Diencephalon (tissue), 1 donor: ENCODE measurements at places on chromosomes 3 and 15. TPM values are rescaled to one million over a fixed set of nuclear protein-coding genes. Genes with fewer than 3 reads are reported as not detected.

CPOX gene
- 19.8 TPM for total RNA-seq

GXYLT2 gene
- 6.0 TPM for total RNA-seq

CACNA2D2 gene
- total RNA-seq: 25.4 TPM

SUSD5 gene
- 7.4 TPM for total RNA-seq

HEMK1 gene
- 5.5 TPM for total RNA-seq

CLCN2 gene
- total RNA-seq: 12.2 TPM

CLPX gene
- total RNA-seq: 66.9 TPM

FILIP1L gene
- 3.5 TPM for total RNA-seq

C2CD4A gene
- total RNA-seq: under 0.01 TPM

RARB gene
- total RNA-seq: 31.1 TPM

GHRL gene
- total RNA-seq: not detected

COPG1 gene
- 105 TPM for total RNA-seq

PPARG gene
- 3.0 TPM for total RNA-seq

EFCAB12 gene
- 0.92 TPM for total RNA-seq

KLHL40 gene
- 0.23 TPM for total RNA-seq

TRPM1 gene
- not detected for total RNA-seq

UROC1 gene
- total RNA-seq: not detected

XCR1 gene
- not detected for total RNA-seq

LRRIQ4 gene
- total RNA-seq: 1.6 TPM

MUC4 gene
- total RNA-seq: 0.46 TPM

ZNF501 gene
- total RNA-seq: 22.4 TPM

APOD gene
- total RNA-seq: 10.6 TPM

CTSH gene
- 32.3 TPM for total RNA-seq

MOBP gene
- 0.92 TPM for total RNA-seq

NUP210 gene
- total RNA-seq: 11.1 TPM

LDHAL6B gene
- not detected for total RNA-seq

SNTN gene
- 2.3 TPM for total RNA-seq

CPNE9 gene
- total RNA-seq: 12.7 TPM

PLA1A gene
- total RNA-seq: 0.23 TPM

TRNT1 gene
- total RNA-seq: 51.0 TPM

MEX3B gene
- total RNA-seq: 38.1 TPM
